ENCODE measurements at places on chromosomes 2 and 18. TPM values are rescaled to one million over a fixed set of nuclear protein-coding genes. Genes with fewer than 3 reads are reported as not detected.

GRCh38 chr2:104656571-104657163, 197.2 kb upstream of the POU3F3 start:
- no peak for DNase-seq

SCN3A gene
- total RNA-seq, result 0.28 TPM

GRCh38 chr18:35933982-35934381, 38.5 kb upstream of the RMP24 start:
- DNase-seq, result no peak

DNA sequence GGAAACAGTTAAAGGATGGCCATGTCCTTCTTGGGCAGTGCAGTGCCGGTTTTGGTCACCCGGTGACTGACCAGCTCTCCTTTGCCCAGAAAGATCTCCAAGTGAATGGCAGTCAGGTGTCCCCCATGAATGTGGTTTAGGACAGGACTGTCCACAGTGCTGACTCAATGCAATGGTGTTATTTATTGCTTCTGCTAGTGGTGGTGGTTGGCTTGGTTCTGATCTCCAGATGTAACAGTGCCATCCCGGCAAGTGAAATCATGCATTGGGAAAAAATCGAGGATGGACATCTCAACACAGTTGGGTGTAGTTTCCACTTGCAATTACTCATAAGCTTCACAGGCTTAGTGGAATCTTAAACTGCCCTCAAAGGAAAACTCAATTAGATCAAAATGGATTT, 81.9 kb downstream of the TGOLN2 start:
- DNase-seq, result no peak

- no peak for DNase-seq
Measured at GRCh38 chr2:30627151-30627550, 180.1 kb downstream of the CAPN13 start.

CD207 gene
- total RNA-seq, result not detected

Data from T-cell (primary cell).